ENCODE measurements at places on chromosomes 1 and 21. TPM values are rescaled to one million over a fixed set of nuclear protein-coding genes. Genes with fewer than 3 reads are reported as not detected.

- no peak for DNase-seq
These were observed 4.3 kb upstream of the S100A9 start for GRCh38 chr1:153353226-153353947.

Gene TNFSF4
- polyA plus RNA-seq, result 1.6 TPM

Gene MFAP2
- polyA plus RNA-seq, result 195 TPM

GRCh38 chr1:8481650-8482380 lies 163.9 kb downstream of the SLC45A1 start:
- DNase-seq, result no peak

DNA sequence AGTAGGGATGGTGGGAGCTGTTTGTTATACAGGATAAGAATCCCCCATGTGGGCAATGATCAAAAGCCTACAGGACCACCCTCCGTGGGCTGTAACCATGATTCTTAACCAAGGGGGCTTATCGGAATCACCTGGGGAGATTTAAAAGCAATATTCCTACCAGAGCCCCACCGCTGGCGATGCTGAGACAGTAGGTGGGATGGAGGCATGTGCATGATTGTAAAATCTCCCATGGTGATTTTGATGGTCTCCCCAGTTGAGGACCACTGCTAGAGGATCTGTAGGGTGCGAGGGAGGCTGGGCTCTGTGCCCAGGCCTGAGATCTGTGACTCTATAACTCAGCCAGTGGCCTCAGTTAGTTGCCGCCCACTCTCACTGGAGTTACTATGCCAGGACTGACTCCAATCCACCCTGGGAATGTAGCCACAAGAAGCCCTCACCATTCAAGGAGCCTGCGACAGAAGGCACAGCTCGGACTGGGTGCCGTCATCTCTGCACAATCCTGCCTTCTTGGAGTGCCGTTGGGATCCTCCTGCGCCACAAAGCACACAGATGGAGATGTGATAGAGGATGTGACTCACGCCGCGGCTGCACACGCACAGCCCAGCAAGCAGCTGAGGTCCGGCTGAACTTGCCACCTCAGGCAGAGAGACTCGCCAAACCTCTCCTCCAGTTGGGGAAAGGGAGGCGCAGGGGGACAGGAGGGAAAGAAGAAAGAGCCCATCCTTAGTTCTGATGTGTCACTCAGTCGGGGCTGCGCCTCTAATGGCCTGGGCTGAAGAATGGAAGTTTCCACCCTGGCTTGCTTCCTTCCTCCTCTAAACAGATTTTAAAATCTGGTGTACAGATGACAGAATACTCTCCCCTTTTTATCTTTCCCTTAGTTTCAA lies 26.5 kb downstream of the AKNAD1 start:
- no peak for DNase-seq

Gene MAP1LC3C
- 1.0 TPM for polyA plus RNA-seq

- DNase-seq, result no peak
These were observed 35.4 kb downstream of the CSMD2 start for GRCh38 chr1:34129630-34130029.

Gene KRTAP19-3
- polyA plus RNA-seq, result not detected

Gene KPRP
- not detected for polyA plus RNA-seq

Gene TSSK3
- polyA plus RNA-seq, result 3.6 TPM

DNA sequence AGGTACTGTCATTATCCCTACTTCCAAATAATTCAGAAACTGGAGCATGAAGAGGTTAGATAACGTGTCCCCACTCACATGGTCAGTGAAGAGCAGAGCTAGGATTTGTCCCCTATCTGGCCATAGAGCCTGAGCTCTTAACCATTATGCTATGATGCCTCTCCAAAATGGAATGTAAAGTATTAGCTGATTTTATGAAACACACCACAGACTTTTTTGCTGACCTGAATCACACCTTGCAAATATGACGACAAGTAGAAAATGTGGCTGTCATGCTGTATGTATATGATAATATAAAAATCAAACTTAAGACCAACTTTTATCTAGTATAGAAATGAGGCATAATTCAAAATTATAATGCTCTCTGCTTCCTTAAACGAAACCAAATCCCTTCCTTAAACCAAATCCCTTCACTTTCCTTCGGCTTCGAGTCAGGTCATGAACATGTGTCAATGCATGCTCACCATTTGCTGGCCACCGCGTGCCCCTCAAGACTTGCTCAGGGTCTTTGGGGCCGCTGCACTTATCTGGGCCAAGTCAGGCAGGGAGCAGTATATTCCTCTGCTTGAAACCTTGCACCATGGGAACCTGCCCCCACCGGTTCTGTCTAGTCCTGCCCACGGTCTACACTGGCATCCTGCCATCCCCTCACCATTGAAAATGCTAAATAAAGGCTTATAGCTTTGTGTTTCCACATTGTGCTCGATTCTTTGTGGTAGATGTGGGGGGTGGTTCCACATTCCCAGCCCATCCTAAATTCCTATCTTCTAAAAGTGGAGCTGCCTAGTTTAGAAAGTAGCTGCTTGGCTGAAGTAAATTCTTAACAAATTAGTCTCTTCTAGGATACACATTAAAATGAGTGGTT lies 1.6 kb upstream of the TMCC2 start:
- DNase-seq, result no peak

Gene LRRC3
- 5.8 TPM for polyA plus RNA-seq

- no peak for DNase-seq
These were observed 348.7 kb downstream of the SETD4 start for GRCh38 chr21:35711661-35712060.

DNA sequence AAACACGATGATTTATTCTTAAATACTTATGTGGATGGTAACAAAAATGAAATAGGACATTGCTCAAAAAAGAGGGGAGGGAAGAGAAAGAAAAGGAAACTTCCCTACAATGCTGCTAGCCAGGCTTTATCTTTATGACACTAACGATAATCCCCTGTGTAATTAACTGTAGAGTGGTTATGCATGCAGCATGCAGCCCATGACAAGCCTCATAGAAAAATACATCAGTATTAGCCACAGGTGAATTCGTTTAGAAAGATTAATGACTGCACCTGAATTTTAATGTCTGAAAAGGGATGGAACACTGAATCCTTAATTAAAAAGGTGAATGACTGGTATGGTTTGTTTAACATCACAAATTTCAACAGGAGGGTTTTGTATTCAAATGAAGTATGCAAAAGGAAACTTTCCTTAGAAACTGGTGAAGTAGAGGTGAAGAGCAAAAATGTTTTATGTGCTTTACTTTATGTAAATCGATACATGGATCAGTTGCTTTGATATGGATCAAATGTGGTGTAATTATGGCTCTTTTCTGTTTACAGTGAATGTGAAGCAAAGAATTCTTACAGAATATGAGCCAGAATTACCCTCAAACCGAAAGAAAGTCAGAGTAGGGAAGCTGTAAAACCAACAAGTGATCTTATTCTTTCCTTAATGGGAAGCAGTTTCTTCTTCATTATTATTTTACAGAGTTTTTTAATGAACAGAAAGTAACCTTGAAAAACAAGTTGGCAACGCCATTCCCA lies 569.6 kb upstream of the ADGRL2 start:
- no peak for DNase-seq

GRCh38 chr1:1281533-1282321 lies 1.5 kb downstream of the SCNN1D start:
- DNase-seq, result no peak

DNA sequence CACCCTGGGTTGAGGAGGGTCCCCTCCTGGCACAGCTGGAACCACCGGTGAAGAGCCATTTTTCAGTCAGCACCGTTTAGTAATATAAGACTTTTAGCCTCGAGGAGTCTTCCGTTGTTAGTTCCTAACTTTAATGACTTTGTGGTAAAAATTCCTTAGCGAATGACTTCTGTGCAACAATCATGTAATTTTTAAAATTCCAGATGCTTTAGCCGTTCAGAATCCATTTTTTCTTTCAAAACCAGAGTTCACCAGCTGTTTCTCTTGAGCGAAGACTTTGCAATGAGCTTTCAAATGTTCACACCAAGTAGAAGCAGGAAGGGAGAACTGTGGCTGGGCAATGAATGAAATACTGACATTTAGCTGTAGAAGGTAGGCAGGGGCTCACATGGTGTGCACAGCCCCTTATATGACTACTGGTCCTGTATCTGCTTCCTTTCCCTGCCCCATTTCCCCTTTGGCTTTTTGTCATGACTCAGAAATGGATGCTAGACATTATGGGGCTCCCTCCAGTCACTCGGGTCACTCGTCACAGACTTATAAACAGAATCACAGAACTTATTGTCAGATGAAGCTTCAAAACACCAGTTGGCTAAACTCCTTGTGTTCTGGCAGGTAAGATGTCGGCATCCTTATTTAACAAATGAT lies 4.1 kb downstream of the DISC1 start:
- no peak for DNase-seq

Gene KIF14
- polyA plus RNA-seq, result 6.0 TPM

DNA sequence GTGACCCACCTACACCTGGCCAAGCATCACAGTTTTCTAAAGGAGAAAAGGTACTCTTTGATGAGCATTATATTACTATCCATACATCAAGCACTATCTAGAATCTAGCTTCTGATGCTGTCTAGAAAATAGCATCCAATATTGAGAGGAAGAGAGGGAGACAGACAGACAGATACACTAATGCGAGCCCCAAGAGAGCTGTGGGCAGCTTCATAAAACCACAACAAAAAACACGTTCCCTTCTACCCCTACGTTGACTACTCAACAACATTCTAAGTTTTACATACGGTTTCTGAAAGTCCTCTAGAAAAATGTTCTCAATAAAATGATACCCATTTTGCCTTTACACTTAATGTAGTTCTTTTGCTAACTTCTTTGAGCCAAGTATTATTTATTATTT lies 221.8 kb downstream of the SLC45A1 start:
- DNase-seq, result no peak

- no peak for DNase-seq
These were observed 129.7 kb upstream of the UBE2U start for GRCh38 chr1:64073705-64074104.

Gene BEND5
- polyA plus RNA-seq, result 26.5 TPM

DNA sequence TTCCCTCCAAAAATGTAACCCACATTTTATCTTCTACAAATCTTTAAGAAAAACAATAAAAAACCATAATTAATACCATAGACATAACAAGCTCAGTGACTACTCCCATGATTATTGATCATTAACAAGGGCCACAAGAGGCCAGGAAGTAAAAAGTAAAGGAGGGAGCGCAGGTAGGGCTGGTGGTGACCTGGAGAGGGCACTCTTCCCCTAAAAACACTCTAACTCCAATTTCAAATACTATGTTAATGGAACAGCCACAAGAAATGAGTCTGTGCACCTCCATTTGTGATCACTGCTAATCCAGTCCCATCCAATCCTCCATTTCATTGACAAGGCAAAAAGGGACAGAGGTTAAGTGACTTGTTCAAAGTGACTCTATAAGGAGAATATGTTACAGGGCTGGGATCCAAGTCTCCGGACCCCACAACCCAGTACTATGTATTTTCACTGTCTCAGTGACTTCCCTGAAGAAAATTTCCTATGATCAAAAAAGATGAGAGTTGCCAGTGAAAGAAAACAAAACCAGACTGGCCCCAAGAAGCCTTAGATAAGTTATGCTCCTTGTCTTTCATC lies 41.2 kb upstream of the CFAP298 start:
- no peak for DNase-seq

GRCh38 chr1:24545662-24546061 lies 10.2 kb upstream of the NCMAP start:
- DNase-seq, result no peak

Gene KCNJ15
- polyA plus RNA-seq, result 233 TPM

Gene PGBD2
- polyA plus RNA-seq, result 11.8 TPM

DNA sequence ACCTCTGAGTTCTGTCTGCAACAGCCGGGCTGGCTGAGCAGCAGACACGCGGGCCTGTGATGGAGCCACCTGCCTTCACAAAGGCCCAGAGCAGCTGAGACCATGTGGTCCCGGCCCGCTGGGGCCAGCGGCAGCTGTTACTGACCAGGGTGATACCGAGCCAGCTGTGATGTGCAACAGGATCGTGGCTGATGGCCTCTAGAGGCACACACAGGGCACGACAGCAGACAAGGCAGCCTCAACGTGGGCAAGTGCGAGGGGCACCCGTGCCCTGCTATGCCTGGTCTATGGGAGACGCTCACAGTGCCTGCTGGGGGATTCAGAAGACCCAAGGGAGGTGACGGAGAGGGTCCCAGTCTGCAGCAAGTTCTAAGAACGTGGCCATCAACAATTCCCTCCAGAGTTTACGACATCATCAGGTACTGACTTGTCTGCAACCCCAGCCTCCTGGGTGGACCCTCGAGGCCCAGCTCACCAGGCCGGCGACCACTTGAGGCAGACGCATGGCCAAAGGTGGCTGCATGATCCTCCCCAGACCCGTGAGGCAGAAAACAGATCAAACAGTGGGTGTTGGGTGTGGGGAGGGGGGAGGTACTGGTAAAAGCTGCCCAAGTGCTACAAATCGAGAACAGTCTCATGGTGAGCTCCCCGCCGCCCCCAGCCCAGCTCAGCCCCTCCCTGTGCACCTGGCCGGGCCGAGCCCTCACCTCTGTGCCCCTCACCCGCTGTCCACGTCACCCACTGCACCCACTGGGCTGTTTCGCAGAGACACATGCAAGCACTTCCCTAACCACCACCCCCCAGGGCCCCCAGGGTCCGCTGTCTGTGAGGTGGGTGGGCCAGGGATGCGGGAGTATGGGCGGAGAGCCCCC lies 6.0 kb downstream of the POFUT2 start:
- DNase-seq, result no peak

- no peak for DNase-seq
These were observed 57.2 kb downstream of the TNFSF4 start for GRCh38 chr1:173149887-173150286.

Gene VTCN1
- 15.8 TPM for polyA plus RNA-seq

- DNase-seq, result no peak
These were observed 63.5 kb upstream of the OLIG2 start for GRCh38 chr21:32962268-32962667.

Gene AMPD1
- polyA plus RNA-seq, result 0.06 TPM

DNA sequence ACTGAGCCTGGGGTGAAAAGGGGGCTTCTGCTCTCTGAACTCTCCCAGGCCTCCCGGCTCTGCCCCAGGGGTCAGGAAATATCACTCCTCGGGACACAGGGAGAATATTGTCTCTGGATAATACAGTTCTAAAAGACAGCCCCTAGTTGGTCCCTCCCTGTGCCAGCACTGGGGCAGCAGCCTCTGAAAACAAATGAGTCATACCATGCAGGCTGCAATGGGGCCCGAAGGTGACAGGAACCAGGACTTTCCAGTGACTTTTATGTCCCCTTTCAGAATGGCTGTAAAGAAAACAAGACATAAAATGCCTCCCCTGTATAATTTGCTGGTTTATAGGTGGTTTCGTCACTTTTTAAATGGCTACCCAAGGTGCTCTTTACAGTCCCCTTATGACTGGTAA lies 360.0 kb downstream of the NPHP4 start:
- DNase-seq, result no peak

DNA sequence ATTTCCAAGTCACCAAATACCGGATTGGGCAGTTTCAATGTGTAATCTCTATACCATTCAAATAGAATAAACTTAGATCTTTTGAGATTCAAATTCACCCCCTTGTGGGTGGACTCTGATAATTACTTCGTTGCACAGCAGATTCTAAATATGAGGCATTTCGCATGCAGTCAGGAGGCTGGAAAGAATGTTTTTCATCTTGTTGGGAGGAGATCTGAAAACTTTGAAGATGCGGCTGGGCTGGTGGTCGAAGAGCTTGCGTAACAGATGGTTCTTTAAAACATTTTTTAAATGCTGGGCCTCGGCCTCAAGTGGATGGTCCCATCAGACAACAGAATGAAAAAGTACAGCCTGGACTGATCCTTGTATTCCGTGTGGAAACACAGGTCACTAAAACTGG lies 10.4 kb downstream of the NR5A2 start:
- DNase-seq, result no peak
